ENCODE measurements at places on chromosomes 5 and 9. TPM values are rescaled to one million over a fixed set of nuclear protein-coding genes. Genes with fewer than 3 reads are reported as not detected.

DNA sequence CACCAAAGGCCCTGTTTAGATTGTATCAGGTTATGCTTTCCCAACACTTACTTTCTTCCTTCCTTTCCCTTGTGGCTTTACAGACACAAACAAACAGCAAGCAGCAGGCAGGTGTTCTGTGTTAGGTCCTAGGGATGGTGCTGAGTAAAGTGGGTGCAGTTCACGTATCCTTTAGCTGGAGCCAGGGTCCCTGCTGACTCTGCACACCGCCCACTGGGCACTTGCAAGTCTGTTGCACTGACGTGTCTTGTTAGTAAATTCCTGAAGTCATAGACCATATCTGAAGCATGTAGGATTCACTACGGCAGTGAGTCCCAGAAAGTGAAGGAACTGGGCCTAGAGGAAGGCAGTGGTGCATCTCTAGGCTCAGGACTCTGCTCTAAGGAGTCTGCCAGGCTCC, 96.5 kb downstream of the DAPK1 start:
- no peak for DNase-seq

DNA sequence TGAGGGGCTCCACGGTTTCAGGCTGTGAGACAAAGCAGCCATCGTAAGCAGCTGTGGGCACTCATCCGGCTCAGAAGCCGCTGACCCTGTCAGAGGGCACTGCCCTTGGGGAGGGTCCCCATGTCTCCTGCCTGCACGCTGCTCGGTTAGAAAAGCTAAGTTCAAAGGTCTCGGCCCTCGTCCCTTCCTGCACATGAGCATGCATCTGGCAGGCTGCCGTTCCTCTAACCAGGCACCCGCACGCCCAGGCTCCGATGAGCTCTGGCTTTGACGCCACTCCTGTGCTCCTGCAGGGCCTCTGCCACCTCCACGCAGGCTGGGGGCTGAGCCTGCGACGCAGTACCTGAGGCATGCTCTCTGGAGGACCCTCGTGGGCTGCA, 51.3 kb downstream of the NKD2 start:
- no peak for DNase-seq

GRCh38 chr9:130815242-130815808, 19.7 kb upstream of the ABL1 start:
- DNase-seq = no peak

GLDC gene
- 2.9 TPM for total RNA-seq

GABRB2 gene
- not detected for total RNA-seq
